Spleen (tissue), 13 donors: ENCODE measurements at places on chromosomes 5 and 9. TPM values are rescaled to one million over a fixed set of nuclear protein-coding genes. Genes with fewer than 3 reads are reported as not detected.

Gene CCNI2
- 0.26 TPM for total RNA-seq

Gene MYORG
- total RNA-seq, result 1.2 TPM

Gene ZNF879
- 8.2 TPM for total RNA-seq

Gene SLC25A48
- total RNA-seq, result not detected

Gene ARL14EPL
- not detected for total RNA-seq

Gene NR6A1
- total RNA-seq, result 3.4 TPM

Gene USP20
- 43.2 TPM for total RNA-seq

Gene PIP5K1B
- 7.1 TPM for total RNA-seq

Gene CDH9
- total RNA-seq, result not detected

Gene ANKRD34B
- 0.50 TPM for total RNA-seq

Gene SLC22A4
- 11.5 TPM for total RNA-seq

Gene CDH10
- total RNA-seq, result not detected

Gene MRPS2
- total RNA-seq, result 23.3 TPM

Gene TMC1
- not detected for total RNA-seq

Gene INSL4
- not detected for total RNA-seq

Gene SOX30
- total RNA-seq, result not detected

Gene ADAMTS12
- 1.4 TPM for total RNA-seq

Gene TAF11L3
- total RNA-seq, result not detected

Gene DHFR
- 9.4 TPM for total RNA-seq

Gene RAB3C
- 0.22 TPM for total RNA-seq

Gene CTNND2
- total RNA-seq, result 25.0 TPM
